T-helper 9 cell (primary cell): ENCODE measurements at places on chromosomes 13 and 19.

DNA sequence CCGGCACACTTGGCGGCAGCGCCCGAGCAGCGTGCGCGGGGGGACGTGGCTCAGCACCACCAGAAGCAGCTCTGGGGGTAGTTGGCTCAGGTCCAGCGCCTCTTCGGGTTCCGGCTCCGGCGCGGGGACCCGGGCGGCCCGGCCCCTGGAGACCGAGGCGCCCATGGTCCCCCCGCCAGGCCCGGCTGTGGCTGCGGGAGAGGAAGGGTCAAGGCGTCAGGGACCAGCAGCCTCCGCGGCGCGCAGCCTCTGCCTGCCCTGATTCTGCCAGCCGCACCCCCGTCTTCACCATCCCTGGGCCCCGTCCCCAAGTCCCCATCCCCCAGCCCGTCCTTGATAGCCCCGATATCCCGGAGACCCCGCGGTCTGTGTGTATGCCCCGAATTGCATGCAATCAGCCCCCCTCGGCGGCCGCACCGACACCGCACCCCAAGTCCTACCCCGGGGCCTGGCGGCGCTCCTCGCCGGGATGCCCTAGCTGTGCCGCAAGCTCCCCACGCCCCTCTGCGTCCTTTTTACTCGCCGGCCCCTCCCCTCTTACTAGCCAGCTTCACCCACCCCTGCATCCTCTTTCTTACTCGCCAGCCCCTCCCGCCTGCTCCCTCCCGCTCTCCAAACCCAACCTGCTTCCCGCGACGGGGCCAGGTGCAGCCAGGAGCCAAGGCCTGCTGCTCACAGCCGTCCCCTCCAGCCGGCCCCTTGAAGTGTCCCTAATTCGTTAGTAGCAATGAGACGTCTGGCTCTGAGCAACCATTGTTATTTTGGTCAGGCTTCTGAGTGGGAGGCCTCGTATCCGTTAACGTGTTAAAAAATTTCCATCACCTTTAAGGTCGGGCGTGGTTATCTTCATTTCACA lies at the start of gene FBXO27:
TSS of gene FBXO27 (minus strand) at position 487 of the 856 bp plus-strand sequence. CDS start at position 165, 322 bp downstream.
- no peak for DNase-seq

- no peak for DNase-seq
These were observed 1.1 kb upstream of the NR2F6 start for GRCh38 chr19:17246681-17247425.

- no peak for DNase-seq
These were observed 12.2 kb upstream of the TLE2 start for GRCh38 chr19:3041327-3041726.

- no peak for DNase-seq
These were observed 42.5 kb upstream of the INTS6 start for GRCh38 chr13:51495316-51495715.

GRCh38 chr19:6616011-6616410 lies 25.1 kb upstream of the CD70 start:
- DNase-seq: no peak

- peak; percentile 56 for DNase-seq
These were observed 11.5 kb upstream of the CCDC97 start for GRCh38 chr19:41298348-41298964.

- DNase-seq: no peak
These were observed 91.1 kb upstream of the SOX1 start for GRCh38 chr13:111975539-111976473.

- DNase-seq: no peak
These were observed 96.3 kb upstream of the C1QTNF9B start for GRCh38 chr13:23993680-23993985.

DNA sequence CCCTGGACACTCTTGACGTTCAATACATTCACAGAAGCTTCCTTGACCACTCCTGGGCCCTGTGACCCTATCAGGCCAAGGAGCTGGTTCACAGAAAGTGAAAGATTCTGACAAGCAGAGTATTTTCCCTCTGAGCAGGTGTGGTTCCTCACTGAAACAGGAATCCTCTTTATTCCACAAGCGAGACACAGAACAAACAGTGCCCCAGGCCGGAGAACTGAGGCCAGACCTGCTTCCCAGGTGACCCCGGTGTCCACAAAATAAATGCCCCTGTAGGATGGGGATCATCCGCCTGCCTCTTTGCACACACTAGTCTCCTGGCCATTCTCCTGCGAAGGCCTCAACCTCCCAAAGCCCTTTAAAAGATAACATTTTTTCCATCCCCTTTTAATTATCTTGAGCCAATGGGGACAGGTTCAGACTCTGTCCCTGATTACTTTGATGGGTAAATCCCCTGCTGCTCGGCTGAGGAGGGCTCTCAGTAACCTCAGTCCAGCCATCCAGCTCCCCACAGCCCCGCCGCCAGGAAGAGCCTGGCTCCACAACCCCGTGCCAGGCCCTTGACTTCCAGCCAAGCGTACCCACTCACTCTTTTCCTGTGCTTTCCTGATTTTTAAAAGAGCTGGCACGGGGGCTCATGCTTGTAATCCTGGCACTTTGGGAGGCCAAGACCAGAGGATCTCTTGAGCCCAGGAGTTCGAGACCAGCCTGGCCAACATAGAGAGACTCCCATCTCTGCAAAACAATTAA lies 129.1 kb downstream of the FOXO1 start:
- DNase-seq: no peak
